ENCODE measurements at places on chromosomes 5 and 9. TPM values are rescaled to one million over a fixed set of nuclear protein-coding genes. Genes with fewer than 3 reads are reported as not detected.

TOMM5 gene
- 168 TPM for total RNA-seq

SELENOP gene
- total RNA-seq = not detected

CDK7 gene
- 46.2 TPM for total RNA-seq

GABRP gene
- not detected for total RNA-seq

FBXW2 gene
- 68.8 TPM for total RNA-seq

IL13 gene
- 6.5 TPM for total RNA-seq

- DNase-seq = no peak
These were observed 25.9 kb downstream of the ERBIN start for GRCh38 chr5:65952259-65952658.

DNA sequence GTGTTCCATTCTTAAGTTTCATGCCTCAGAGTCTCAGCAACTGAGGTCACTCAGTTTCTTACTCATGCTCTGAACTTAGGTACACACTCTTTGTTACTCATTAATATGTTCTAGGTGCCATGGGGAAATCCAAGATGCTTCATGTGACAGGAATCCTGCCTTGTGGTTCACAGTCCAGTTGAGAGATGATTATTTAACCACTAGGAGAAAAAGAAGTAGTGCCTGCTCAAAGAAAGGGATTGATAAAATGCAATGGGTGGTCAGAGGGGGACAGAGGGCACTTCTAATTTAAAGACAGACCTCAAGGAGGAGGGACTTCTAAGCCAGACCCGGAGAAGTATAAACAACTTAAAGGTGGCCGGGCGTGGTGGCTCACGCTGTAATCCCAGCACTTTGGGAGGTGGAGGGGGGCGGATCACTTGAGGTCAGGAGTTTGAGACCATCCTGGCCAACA lies 69.0 kb downstream of the UGCG start:
- DNase-seq = no peak

DNA sequence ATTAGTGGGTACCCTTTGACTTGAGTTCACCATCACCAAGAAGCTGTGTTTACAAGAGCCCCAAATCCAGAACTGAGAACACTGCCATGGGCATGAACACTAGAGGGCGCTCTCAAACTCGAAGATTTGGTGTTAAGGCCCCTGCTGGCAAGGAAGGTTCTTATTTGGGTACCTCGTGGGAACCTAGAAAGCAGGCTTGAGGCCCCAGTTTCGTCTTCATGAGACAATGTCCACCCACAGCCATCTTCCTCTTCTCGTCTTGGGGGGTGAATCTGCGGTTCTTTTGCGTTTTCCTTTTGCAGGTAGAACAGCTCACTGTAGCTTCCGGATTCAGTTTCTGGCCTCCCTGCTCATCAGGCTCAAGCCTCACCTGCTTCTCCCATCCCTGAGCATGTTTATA lies 184.0 kb downstream of the SEMA5A start:
- peak; percentile 39 for DNase-seq

GRCh38 chr5:108003178-108003577 lies 332.4 kb upstream of the EFNA5 start:
- DNase-seq = peak; percentile 7

- DNase-seq = no peak
These were observed at the start of gene IRX1 for GRCh38 chr5:3595006-3595961. Gene IRX1 (plus strand): TSS chr5:3595832. CDS start chr5:3596106, 274 bp downstream.

GRCh38 chr5:172396220-172396619 lies 58.1 kb downstream of the SH3PXD2B start:
- DNase-seq = no peak

DNA sequence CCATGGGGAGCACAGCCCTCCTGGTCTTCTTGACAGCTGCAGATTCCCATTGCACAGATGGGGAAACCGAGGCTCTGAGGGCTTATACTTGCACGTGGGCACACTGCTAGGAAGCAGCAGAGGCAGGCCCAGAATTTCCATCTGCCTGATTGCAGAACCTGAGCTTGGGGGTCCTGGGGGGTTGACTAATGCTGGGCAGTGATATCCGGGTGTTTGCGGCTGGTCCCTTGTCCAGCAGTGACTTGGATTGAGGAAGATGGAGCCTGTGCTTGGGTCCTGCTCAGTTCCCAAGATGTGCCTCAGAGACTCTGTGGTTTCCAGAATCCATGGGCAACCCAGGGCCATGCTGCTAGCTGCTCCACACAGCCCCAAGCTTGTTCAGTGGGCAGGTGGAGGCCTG lies 91.2 kb downstream of the PHF2 start:
- no peak for DNase-seq

Measured in activated CD8-positive, alpha-beta T cell treated with anti-CD3 and anti-CD28 coated beads for 36 hours (primary cell).